ENCODE measurements at places on chromosomes 7 and 10.

GRCh38 chr7:50564171-50564570 lies 1.0 kb downstream of the DDC start:
- DNase-seq = no peak

- no peak for DNase-seq
Observed at GRCh38 chr10:26215935-26216584, 514 bp upstream of the GAD2 start.

GRCh38 chr10:43090188-43090587 lies 13.3 kb downstream of the RET start:
- no peak for DNase-seq

DNA sequence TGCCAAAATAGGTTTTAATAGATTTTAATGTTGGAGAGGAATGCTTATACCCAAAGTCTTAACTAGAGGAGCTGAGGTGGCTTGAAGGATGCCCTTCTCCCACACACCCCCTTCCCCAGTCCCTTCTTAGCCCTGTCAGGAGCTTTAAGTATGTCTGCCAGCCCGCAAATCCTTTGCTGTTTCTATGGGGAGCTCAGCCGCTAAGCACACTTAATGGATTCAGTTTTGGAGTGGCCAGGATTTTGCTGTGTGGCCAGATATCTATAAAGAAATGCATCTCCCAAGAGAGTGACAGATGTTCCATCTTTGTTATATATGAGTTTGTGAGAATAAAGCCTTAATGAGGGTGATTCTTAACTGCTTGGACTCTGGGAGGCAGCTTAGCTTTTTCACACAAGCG lies 152.9 kb upstream of the ZNF32 start:
- no peak for DNase-seq

GRCh38 chr7:5649641-5650040 lies 131.8 kb downstream of the RNF216 start:
- DNase-seq = no peak

DNA sequence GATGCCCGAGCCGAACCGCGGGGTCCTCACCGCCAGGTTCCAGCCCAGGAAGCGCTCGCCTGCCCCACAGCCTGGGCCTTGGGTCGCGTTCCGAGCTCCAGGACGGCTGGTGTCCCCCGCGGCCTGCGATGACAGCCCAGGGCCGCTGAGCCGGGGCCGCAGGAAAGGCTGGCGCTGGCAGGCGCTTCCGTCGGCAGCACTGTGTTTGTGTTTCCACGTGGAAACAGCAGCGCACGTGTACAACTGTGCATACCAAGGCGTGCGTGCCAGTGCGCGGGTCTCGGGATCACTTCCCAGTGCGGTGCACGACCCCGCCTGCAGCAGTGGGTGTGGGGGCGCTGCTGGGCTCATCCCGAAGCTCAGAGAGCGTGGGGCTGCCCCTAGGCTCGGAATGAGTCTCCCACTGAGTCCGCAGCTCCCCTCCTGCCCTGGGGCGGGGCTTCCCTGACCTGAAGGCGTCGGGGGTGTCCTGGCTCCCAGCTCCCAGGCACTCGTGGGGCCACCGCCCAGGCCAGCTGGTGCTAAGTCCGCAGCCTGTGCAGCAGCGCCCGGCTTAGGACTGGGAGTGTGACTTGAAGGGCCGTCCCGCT lies 17.2 kb downstream of the AP5Z1 start:
- DNase-seq = no peak

DNA sequence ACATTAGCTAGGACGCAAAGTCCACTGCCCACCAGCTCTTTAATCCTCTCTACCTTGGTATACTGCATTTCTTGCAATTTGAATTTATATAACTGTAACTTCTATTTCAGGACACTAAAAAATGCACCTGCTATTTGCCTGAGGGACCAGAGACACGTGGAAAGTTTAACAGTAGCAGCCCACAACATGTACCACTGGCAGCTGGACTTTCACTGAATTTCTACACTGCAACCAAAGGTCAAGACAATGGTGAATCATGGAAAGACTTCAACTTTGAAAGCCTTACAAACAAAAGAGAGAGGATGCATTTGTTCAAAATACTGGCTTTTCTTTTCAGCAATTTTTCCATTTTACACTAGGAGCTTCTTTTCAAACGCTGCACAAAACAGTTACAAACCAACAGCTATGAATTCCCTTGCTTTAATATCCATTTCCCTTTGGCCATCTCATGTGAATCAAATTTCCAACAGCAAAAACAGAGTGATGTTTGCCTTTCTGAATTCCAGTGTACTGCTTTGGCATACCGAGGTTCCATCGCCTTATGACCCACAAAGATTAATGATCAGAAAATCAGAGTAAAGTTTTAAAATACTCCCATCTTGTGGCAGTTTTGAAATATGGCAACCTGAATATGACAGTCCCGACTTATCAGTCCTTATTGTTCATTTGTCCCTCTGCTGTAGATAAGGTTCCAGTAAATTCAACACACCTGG lies 29.9 kb upstream of the HNRNPH3 start:
- DNase-seq = peak; percentile 59

DNA sequence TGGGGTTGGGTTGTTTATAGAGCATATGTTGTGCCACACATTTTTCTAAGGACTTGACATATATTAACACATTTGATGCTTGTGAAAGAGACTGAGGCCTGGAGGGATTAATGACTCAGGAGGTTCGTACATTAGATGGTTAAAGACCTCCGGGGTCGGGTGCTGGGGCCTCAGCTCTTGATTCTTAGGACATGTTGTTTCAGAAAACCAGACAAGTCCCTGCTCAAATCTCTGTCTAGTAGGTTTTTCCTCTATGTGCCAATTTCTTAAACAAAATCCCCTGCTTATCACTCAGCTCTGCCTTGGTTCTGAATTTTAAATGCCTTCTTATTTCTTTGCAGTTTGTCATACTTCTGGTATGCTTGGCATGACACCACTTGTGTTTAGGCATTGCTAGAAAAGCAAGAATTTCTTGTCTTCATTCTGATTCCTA lies 5.8 kb downstream of the UPP1 start:
- peak; percentile 83 for DNase-seq

GRCh38 chr7:71782051-71782450 lies 630.1 kb downstream of the CALN1 start:
- no peak for DNase-seq

GRCh38 chr10:1034758-1035157 lies 9.1 kb upstream of the IDI2 start:
- DNase-seq = no peak

- no peak for DNase-seq
Observed at GRCh38 chr10:85544956-85545355, 821.6 kb downstream of the GRID1 start.

DNA sequence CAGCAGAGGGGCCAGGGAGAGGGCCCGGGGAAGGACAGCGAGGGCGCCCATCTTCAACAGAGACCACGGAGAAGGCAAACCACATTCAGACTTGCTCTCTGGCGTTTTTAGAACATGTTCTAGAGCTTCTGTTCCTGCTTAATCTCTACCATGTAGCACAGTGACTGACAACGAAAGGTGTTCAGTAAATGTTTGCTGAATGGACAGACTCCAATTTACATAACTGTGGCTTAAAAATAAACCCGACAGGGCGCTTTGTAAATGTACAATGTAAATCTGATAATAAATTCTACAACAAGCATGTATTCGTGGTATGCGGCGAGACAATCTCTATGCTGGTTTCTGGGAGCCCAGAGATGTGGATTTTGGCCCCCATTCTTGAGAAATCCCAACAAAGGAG lies 10.5 kb downstream of the ADARB2 start:
- no peak for DNase-seq

- DNase-seq = no peak
Observed at GRCh38 chr7:47938574-47939165, 9.6 kb downstream of the PKD1L1 start.

DNA sequence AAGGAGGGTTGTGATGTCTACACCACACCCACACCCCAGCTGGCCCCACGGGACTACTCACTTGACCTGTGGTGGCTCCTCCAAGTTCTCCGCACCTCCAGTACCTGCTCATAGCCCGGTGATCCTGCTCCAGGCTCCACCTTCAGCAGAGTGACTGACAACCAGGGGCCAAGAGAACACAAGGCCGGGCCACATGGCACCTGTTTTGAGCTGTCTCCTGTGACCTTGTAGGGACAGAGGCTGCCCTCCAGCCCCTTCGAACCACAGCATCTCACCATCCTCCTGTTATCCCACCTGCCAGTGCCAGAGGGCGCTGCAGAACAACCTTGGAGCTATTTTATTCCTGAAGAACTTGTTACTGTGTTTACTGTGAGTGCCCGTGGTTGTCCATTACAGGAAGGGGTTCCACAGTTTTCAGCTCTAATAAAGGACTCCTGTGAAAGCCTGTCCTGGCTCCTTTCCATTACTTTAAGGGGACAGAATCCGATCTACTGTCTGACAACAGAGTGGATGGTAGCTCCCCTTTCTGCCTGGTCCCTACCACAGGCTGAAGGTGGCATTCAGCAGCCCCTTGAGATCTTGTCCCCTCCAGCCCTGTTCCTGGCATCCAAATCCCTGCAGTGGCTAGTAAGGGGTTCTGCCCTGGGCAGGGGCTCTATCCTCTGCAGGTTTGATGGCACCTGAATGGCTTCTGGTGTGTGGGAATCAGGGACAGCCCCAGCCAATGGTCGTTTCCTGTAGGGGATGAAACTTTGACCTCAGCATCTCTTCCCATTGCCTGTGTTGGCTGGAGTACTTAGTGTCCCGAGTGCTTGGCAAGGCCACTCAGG lies 50.8 kb downstream of the C10orf120 start:
- peak; percentile 0 for DNase-seq

DNA sequence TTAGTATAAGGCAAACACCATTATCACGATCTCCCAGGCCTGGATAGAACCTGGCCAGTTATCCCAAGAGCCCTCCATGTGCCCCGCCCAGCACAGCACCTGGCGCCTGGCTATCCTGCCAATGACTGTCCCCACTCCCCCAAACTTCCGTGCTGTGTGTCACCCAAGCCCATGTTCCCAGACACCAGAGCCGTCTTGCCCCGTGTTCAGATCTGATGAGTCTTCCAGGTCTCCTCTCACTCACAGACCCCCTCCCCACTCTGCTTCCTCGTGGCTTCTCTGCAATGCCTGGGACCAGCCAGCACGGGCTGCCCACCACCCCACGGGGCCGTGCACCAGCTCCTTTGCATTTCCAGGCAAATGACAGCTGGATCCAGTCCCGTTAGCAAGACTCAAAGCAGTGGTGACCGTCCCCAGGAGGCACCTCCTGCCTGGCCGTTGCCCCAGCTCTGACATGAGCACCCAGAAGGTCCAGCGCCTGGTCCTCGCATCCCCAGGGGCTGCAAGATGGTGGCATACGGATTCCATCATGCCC lies 43.8 kb upstream of the INPP5A start:
- DNase-seq = no peak

DNA sequence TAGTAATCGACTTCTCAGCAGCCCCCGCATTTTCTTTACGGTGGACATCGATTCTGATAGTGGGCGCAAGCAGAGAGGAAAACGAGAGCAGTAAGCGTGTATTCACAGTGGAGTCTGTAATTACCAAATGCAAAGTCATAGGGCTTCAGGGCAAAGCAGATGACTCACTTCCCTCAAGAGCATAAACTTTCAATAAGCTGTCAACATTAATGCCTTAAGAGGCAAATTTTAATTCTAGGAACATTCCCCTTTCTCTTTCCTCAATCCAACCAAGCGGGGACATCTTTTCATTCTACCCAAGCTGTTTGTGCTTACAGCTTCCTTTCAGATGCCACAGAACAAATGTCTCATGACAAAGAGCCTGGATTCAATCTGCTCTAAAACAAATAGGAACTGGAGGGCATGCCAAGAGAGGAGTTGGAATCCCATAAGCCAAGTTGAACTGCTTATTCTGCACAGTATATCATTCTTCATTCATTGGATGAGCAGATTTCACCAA lies 48.6 kb downstream of the MALSU1 start:
- peak; percentile 87 for DNase-seq

DNA sequence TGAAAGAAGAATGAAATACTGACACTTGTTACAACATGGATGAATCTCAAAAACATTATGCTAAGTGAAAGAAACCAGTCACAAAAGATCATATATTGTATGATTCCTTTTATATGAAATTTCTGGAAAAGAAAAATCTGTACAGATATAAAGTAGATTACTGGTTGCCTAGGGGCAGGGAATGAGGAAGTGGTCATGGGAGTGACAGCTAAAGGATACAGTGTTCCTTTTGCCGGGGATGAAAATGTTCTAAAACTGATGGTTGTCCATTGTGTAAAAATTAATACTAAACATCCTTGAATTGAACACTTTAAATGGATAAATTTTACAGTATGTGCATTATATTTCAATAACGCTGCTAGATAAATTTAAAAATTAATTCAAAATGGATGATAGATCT lies 25.1 kb downstream of the ALOX5 start:
- DNase-seq = no peak

- no peak for DNase-seq
Observed at GRCh38 chr7:77474756-77475155, 58.6 kb upstream of the GSAP start.

- no peak for DNase-seq
Observed at GRCh38 chr7:120941064-120941463, 9.5 kb upstream of the ING3 start.

GRCh38 chr10:77274046-77274795 lies 363.4 kb downstream of the KCNMA1 start:
- peak; percentile 67 for DNase-seq

DNA sequence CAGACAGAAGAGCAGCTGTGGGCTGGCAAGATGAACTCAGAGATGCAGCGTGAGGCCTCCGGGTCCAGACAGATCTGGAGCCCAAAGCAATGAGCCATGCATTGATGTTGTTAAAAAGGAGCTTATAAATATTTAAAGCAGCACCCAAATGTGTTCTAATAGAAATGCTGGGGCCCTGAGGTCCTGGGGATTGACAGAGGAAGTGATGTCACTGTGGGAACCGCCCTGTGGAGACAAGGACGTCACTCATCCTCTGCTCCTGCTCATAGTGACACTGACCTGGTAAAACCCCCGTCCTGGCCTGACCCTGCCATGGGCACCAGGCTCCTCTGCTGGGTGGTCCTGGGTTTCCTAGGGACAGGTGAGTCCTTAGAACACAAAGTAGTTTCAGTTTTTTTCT lies 197.0 kb upstream of the PRSS58 start:
- no peak for DNase-seq

DNA sequence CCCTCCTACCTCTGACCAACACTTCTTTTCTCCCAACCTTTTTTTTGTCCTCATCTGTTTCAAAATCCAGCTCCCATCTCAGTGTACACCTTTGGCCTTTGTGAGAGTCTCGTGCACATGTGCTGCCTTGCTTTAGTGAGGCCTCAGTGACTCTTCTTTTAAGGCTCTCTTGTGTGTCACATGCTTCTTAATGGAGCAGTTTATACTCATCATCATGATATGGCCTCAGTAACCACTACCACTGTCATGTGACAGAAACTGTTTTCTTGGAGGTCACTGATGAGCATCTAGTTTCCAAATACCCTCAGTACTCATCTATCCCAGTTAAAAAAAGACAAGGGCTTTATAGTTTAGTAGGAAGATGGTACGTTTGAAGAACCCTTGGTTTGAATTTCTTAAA lies 8.1 kb upstream of the ARHGAP22 start:
- no peak for DNase-seq

GRCh38 chr7:107580716-107581383 lies 804 bp downstream of the BCAP29 start:
- no peak for DNase-seq

DNA sequence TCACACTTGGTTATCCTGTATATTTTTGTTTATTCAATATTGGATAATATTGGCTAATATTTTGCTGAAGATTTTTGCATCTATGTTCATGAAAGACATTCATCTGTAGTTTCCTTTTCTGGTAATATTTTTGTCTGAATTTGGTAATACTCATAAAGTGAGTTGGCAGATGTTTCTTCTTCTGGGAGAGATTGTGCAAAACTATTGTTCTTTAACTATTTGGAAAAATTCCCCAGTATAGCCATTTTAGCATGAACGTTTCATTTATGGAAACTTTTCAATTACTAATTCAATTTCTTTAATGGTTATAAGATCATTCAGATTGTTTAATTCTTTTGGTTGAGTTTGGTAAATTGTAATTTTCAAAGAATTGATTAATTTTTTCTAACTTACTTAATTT lies 560.8 kb upstream of the FZD8 start:
- DNase-seq = no peak
